ENCODE measurements at places on chromosomes 3 and 15.

- H3K4me1 ChIP-seq: peaks cover 7% of the 10 kb centered on the region
- peaks cover 4% of the 10 kb centered on the region for H3K36me3 ChIP-seq
- no peak for DNase-seq
- H3K4me3 ChIP-seq: no peak overlapping the region
- no peak overlapping the region for H3K27ac ChIP-seq
Measured at GRCh38 chr3:111726788-111727305, 131.7 kb upstream of the ZBED2 start.

- no peak for DNase-seq
- no peaks in the 10 kb centered on the region for H3K27me3 ChIP-seq
- no peak overlapping the region for H3K4me3 ChIP-seq
- no peaks in the 10 kb centered on the region for H3K4me1 ChIP-seq
- H3K36me3 ChIP-seq: no peaks in the 10 kb centered on the region
Measured at GRCh38 chr3:144165482-144165881, 193.9 kb downstream of the DIPK2A start.

GRCh38 chr15:87940768-87941167 lies 315.8 kb downstream of the NTRK3 start:
- peaks cover 36% of the 10 kb centered on the region for H3K27me3 ChIP-seq
- no peaks in the 10 kb centered on the region for H3K36me3 ChIP-seq
- DNase-seq: no peak
- H3K4me1 ChIP-seq: peaks cover 5% of the 10 kb centered on the region
- no peak overlapping the region for H3K4me3 ChIP-seq
- H3K27ac ChIP-seq: no peak overlapping the region

- no peak for DNase-seq
- no peak overlapping the region for H3K4me3 ChIP-seq
- peak overlapping the region; percentile 93 for H3K27ac ChIP-seq
- H3K36me3 ChIP-seq: peaks cover 4% of the 10 kb centered on the region
- H3K4me1 ChIP-seq: peaks cover 24% of the 10 kb centered on the region
Measured at GRCh38 chr3:105755121-105755886, 113.5 kb downstream of the CBLB start.

DNA sequence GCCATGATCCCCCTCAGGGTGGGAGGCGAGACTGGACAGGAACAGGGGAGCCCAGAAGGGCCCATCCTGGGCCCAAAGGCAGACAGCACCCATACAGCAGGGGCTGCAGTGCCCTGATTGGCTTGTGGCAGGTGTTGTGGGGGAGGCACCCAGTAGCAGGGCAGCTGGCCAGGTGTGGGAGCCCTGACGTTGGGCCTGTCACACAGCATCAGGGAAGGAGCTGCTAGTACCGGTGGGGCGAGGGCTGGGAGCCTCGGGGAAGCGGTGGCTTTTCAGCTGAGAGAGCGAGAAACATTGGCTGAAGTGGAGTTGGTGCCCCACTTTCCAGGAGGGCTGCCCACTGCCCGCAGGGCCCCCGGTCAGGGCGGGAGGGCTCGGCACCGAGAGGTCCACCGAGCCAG lies 19.7 kb upstream of the CYP11A1 start:
- DNase-seq: no peak
- peaks cover 21% of the 10 kb centered on the region for H3K4me1 ChIP-seq
- H3K27ac ChIP-seq: peak overlapping the region; percentile 24
- H3K36me3 ChIP-seq: no peaks in the 10 kb centered on the region

DNA sequence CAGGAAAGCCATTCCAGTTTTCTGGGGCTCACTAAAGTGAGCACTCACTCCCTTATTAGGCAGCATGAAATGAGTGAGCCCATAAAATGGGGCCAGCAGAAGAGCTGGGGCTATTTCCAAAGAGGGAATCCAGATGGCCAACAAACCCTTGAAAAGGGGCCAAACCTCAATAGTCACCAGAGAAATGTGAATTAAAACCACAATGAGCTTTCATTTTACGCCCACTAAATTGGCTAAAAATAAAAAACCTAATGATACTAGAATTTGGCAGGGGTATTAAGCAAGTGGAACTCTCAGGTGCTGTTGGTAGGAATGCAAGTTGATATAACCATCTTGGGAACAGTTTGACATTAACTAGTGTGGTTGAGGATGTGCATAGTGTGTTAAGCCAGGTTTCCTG lies 42.1 kb upstream of the RAF1 start:
- H3K4me1 ChIP-seq: peaks cover 2% of the 10 kb centered on the region
- H3K27me3 ChIP-seq: peaks cover 18% of the 10 kb centered on the region
- H3K4me3 ChIP-seq: no peak overlapping the region
- DNase-seq: no peak
- H3K36me3 ChIP-seq: peaks cover 3% of the 10 kb centered on the region
- H3K27ac ChIP-seq: no peak overlapping the region

- no peaks in the 10 kb centered on the region for H3K4me1 ChIP-seq
- no peak overlapping the region for H3K4me3 ChIP-seq
- no peaks in the 10 kb centered on the region for H3K36me3 ChIP-seq
Measured at GRCh38 chr3:95474338-95474737, 1340.1 kb upstream of the EPHA6 start.

- peak overlapping the region; percentile 16 for H3K27ac ChIP-seq
- DNase-seq: no peak
- peak overlapping the region; percentile 12 for H3K4me3 ChIP-seq
- H3K4me1 ChIP-seq: peaks cover 62% of the 10 kb centered on the region
- H3K27me3 ChIP-seq: no peaks in the 10 kb centered on the region
- H3K36me3 ChIP-seq: no peaks in the 10 kb centered on the region
Measured at GRCh38 chr15:92009162-92009561, 155.7 kb downstream of the SLCO3A1 start.

All from T-helper 17 cell (primary cell).